Vagina (tissue), 2 donors: ENCODE measurements at places on chromosomes 12 and 14. TPM values are rescaled to one million over a fixed set of nuclear protein-coding genes. Genes with fewer than 3 reads are reported as not detected.

DNA sequence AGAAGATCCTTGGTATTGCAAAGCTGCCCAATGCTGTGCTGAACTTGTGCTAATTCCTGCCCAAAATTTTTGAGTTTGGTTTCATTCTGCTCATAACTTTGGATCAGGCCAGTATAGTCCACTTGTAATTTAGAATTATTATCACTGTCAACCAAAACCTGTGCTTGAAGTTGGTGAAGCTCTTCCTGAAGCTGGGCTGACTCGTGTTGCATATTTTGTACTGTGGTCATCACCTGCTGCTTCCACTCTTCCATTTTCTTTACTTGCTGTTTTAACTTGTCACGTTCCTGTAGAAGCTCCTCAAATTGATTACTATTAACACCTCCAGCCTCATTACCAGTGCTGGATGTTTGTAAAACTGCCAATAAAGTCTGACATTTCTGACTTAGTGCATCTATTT lies 35.8 kb downstream of the TRIP11 start:
- H3K4me1 ChIP-seq = no peaks in the 10 kb centered on the region
- DNase-seq = no peak
- no peaks in the 10 kb centered on the region for H3K27me3 ChIP-seq
- no peak overlapping the region for H3K4me3 ChIP-seq
- H3K27ac ChIP-seq = no peak overlapping the region

- no peak overlapping the region for H3K4me3 ChIP-seq
- no peaks in the 10 kb centered on the region for H3K36me3 ChIP-seq
- peaks cover 5% of the 10 kb centered on the region for H3K4me1 ChIP-seq
Measured at GRCh38 chr12:100554608-100555077, 18.8 kb upstream of the GAS2L3 start.

Gene PTPRO
- 0.49 TPM for total RNA-seq

GRCh38 chr12:31923063-31923412 lies 36.2 kb upstream of the RESF1 start:
- H3K36me3 ChIP-seq = no peaks in the 10 kb centered on the region
- H3K4me3 ChIP-seq = no peak overlapping the region
- no peaks in the 10 kb centered on the region for H3K27me3 ChIP-seq
- DNase-seq = no peak
- no peak overlapping the region for H3K27ac ChIP-seq

DNA sequence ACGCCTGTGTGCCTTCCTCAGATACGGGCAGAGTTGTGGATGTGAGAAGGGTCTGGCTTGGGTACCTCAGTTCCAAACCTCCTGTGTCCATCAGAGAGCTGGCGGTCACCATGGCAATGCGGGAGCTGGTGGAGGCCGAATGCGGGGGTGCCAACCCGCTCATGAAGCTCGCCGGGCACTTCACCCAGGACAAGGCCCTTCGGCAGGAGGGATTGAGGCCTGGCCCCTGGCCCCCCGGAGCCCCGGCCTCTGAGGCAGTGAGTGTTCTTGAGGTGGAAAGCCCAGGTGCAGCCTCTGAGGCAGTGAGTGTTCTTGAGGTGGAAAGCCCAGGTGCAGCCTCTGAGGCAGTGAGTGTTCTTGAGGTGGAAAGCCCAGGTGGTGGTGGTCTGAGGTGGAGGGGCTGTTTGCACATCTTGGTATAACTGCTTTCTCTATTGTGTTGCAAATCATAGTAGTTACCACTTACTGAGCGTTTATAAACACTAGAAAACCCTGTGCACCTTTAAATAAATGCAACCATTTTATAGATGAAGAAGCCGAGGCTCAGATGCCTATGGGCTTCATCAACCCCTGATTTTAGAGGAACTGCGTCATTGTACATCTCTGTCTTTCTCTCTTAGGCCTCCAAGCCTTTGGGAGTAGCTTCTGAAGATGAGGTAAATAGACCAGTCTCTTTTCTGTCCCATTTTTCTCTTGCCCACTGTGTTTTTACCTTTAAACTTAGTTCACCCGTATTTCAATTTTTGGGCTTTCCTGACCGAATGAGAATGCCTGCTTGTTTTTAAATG lies 976 bp downstream of the PEX5 start:
- H3K27me3 ChIP-seq = no peaks in the 10 kb centered on the region
- peaks cover 14% of the 10 kb centered on the region for H3K36me3 ChIP-seq
- H3K4me3 ChIP-seq = peak overlapping the region; percentile 86
- H3K27ac ChIP-seq = peak overlapping the region; percentile 91
- peak; percentile 89 for DNase-seq

GRCh38 chr14:35117112-35117511 lies 4.7 kb downstream of the PPP2R3C start:
- no peak for DNase-seq
- no peak overlapping the region for H3K27ac ChIP-seq
- H3K4me1 ChIP-seq = peaks cover 31% of the 10 kb centered on the region
- no peak overlapping the region for H3K4me3 ChIP-seq
- H3K27me3 ChIP-seq = no peaks in the 10 kb centered on the region
